GM04503 (cell line): ENCODE measurements at places on chromosomes 3 and 15.

DNA sequence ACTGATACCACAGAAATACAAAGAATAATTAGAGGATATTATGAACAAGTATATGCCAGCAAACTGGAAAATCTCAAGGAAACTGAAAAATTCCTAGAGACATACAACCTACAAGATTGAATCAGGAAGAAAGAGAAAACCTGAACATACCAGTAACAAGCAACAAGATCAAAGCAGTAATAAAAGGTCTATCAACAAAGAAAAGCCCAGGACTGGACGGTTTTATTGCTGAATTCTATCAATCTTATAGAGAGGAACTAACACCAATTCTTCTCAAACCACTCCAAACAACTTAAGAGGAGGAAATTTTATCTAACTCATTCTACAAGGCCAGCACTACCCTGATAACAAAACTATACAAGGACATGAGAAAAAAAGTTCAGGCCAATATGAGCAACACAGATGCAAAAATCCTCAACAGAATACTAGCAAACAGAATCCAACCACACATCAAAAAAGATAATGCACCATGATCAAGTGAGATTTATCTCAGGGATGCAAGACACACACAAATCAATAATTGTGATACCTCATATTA, 71.1 kb upstream of the IMPG2 start:
- DNase-seq: no peak

- DNase-seq: no peak
Observed at GRCh38 chr3:158058495-158059130, 47.6 kb downstream of the SHOX2 start.

GRCh38 chr15:62453375-62453774, 288.3 kb upstream of the C2CD4B start:
- no peak for DNase-seq

DNA sequence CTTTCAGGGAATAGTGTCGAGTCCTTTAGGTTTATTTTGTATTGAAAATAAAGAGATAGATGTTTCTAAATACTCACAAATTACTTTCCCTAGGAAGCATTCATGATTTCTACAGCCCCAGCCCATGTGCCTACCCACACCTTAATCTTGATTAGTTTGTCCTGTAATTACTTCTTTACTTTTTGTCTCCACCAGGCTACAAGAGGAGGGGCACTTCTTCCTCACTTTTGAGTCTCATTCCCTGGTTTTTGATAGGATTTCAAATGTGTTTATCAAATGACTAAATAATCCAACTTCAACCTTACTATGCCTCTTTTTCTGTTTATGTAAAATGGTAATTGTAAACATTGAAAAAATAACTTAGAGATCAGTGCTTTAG, 1.8 kb downstream of the PXK start:
- DNase-seq: no peak

GRCh38 chr3:194212161-194212844, 76.4 kb downstream of the HES1 start:
- DNase-seq: no peak

DNA sequence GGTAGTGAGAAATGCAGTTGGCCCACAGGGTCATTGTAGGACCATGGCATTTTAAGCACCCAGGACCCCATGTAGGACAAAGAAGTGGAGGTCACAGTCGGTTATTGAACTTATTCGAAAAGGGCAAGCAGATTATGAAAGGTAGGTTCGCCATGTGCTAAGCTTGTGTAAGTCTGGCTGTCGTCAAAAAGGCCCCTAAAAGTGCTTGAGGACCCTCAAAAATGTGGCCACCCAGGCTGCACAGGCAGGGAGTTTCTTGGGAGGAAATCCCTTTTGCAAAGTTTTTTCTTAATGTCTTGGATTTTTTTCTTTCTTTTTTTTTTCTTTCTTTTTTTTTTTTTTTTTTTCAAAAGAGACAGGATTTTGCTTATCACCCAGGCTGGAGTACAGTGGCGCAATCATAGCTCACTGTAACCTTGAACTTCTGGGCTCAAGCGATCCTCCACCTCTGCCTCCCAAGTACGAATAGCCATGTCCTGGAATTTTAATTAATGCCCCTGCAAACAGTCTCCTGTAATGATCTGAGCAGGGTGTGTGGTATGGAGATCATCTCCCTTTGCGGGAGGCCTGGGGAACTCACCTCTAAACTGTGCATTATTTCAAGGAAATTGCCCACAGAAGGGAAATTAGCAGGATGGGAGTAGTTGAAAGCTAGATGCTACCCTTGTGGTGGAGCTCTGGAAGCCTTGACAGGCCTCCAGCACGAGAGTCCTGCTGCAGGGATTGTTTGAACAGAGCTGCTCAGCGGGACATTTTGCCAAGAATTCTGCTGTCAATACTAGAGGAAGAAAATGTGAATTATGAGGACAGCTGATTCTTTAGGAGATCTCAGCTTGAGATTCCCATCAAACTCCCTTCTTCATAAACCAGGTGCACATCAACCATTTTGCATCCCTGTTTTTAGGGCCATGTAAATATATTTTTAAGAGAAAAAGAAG, 28.4 kb downstream of the THSD4 start:
- no peak for DNase-seq

DNA sequence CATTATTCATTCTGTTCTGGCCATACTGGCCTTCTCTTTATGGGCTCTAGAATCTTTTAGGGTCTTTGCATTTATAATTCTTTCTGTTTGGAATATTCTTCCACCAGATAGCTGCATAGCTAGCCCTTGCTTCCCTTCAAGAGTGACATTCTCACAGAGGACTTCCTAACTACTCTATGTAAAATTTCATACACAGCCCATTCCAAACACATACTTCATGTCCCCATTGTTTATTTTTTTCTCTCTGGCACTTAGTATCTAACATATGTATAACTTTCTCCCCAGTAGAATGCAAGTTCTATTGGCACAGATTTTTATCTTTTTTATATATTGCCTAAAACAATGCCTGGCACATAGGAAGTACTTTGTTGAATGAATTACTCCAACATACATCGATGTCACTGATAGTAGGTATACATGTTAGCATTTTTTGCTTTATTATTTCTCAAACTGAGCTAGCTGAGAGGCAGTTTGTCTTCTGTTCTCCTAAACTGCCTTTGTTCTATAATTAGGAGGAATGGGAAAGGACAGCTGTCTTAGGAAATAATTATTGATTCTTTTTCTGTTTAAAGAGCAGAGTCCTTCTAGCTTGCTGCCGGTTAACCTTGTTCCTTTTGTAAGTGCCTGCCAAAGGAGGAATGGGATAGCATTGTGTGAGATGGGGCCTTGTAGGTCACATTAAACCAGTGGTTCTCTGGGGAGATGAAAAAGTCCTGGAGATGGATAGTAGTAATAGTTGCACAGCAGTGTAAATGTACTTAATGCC, 7.9 kb downstream of the FAM162A start:
- no peak for DNase-seq

GRCh38 chr3:4421121-4421520, 45.9 kb downstream of the SUMF1 start:
- peak; percentile 16 for DNase-seq

DNA sequence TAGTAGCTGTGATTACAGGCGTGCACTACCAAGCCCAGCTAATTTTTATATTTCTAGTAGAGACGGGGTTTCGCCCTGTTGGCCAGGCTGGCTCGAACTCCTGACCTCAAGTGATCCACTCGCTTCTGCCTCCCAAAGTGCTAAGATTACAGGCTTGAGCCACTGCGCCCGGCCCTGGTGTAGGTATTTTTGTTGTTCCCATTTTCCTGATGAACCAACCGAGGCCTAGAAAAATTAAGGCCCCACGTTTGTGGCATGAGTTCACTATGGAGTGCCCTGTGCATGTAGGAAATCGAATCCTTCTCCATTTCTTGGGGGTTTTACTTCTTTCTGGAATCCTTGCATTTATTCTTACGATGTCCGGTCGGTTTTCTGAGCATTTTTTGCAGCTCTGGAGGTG, 14.3 kb upstream of the TATDN2 start:
- no peak for DNase-seq

GRCh38 chr3:139954146-139954860, 19.3 kb downstream of the CLSTN2 start:
- no peak for DNase-seq

- DNase-seq: no peak
Observed at GRCh38 chr15:40149339-40149738, 11.5 kb upstream of the BUB1B start.

DNA sequence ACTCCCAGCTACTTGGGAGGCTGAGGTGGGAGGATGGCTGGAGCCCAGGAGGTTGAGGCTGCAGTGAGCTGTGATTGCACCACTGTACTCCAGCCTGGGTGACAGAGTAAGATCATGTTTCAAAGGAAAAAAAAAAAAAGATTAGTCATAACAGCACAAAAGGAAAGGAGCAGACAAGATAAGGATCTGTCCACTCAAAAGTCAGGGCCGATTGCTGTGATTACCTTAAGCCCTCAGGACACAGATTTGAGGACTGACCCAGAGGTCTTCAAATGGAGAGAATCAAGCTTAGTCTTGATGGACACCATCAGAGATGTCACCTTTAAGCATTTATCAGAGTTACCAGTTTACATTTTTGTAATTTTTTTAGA, 23.9 kb upstream of the HEG1 start:
- no peak for DNase-seq

GRCh38 chr3:122014741-122015140, 7.3 kb downstream of the ILDR1 start:
- no peak for DNase-seq

GRCh38 chr3:69821133-69821532, 81.9 kb downstream of the MITF start:
- DNase-seq: no peak

DNA sequence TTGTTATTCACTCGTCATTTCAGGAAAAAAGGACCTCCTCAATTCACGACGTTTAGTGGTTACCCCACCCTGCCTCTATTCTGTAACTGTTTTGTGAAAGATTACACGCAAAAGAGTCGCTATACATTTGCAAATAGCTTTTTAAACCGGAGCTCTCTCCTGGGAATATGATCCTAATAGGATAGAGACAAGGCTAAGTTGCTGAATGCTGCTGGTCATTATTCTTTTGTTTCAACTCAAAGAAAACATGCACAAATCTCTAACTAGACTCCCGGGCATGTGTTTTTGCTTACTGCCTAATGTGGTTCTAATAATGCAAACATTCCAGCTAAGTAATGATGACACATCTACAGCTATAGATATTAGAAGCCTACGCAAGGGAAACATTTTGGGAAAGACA, 214.6 kb upstream of the MDFIC2 start:
- no peak for DNase-seq

GRCh38 chr3:43153216-43154083, 47.6 kb upstream of the POMGNT2 start:
- peak; percentile 76 for DNase-seq

- no peak for DNase-seq
Observed at GRCh38 chr3:126957776-126958637, 24.9 kb upstream of the PLXNA1 start.

- DNase-seq: no peak
Observed at GRCh38 chr15:60384053-60384452, 13.7 kb downstream of the ANXA2 start.

GRCh38 chr15:31360158-31360561, 33.5 kb downstream of the KLF13 start:
- no peak for DNase-seq

GRCh38 chr3:1717524-1717923, 381.1 kb upstream of the CNTN4 start:
- DNase-seq: no peak

- DNase-seq: no peak
Observed at GRCh38 chr15:37078566-37078965, 21.8 kb downstream of the MEIS2 start.

- DNase-seq: no peak
Observed at GRCh38 chr3:138172625-138173024, 2.1 kb downstream of the DBR1 start.

DNA sequence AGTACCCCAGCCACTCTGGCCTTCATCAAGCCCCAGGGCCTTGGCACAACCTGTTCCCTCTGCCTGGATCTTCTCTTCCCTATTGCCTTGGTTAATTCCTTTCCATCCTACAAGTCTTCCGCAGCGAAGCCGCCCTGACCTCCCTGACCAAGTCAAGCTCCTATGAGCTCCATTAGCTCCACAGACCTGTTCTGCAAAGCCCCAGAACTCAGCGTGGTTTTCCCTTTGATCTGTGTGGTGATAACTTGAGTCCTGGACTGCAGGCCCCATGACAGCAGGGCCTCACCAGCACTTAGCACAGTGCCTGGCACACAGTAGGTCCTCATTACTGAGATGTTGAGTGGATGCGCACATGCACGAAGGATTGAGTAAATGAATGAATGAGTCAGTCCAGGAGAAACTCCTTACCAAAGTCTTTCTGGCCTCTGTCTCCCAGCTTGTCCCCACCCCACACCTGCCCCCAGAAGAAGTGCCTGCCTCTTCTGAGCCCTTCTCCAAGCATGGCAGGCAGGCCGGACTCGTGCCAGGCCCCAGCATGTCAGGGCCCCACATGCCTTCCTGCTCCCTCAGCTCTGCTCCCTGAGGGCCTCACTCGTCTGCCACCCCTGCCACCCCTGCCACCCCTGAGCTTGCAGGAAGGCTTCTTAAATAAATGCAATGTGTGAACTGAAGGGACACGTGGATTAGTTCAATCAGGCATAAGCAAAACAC, 6.3 kb downstream of the ANPEP start:
- DNase-seq: no peak

- DNase-seq: no peak
Observed at GRCh38 chr3:18222686-18223085, 202.5 kb downstream of the SATB1 start.

DNA sequence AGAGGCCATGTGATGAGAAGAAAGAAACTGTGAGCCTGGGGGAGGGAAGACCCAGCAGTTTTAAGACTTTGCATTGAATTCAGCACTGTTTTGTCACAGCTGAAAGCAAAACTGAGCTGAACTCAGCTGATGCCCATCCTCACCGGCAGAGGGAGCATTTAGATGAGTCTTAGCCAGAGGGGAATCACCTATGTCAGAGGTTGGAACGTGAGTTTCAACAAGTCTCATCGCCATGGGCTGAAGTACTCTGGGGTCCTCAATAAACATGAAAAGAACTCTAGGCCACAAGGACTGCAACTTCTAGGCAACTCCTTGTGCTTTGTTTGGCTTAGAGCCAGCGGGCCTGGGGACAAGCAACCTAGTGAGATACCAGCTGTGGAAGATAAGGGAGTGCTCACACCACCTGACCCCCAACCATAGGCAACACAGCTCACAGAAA, 324.5 kb downstream of the TBL1XR1 start:
- DNase-seq: no peak

DNA sequence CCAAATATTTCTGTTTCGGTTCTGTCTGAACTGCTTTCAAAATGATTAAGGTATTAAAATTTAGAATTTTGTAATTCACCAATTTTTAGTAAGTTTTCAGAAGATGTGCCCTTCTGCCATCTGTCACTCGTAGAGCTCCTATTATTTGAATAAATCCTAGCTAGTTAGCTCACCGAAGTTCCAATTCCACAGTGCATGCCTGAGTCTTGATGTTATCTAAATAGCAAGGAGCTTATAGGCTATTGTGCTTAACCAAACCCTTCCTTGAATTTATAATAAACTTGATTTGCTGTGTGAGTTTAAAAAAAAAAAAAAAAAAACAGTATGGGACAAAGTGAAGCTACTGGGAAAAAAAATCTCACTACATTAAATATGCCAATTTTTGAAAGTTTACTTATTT, 18.7 kb downstream of the ATP13A3 start:
- DNase-seq: no peak

GRCh38 chr3:145219355-145220235, 941.4 kb downstream of the PLOD2 start:
- no peak for DNase-seq

- no peak for DNase-seq
Observed at GRCh38 chr3:71724584-71725270, 475 bp downstream of the EIF4E3 start.

GRCh38 chr15:47334805-47335535, 382.3 kb upstream of the SEMA6D start:
- no peak for DNase-seq
